Pancreas (tissue), 10 donors: ENCODE measurements at places on chromosomes 6 and 20. TPM values are rescaled to one million over a fixed set of nuclear protein-coding genes. Genes with fewer than 3 reads are reported as not detected.

The DYNLT2 gene
- 1.2 TPM for total RNA-seq

The C6orf132 gene
- total RNA-seq = 10.5 TPM

The PRKN gene
- 1.7 TPM for total RNA-seq

The PLCB4 gene
- total RNA-seq = 1.0 TPM

The COL21A1 gene
- total RNA-seq = 0.55 TPM
